ENCODE measurements at places on chromosomes 4 and X. TPM values are rescaled to one million over a fixed set of nuclear protein-coding genes. Genes with fewer than 3 reads are reported as not detected.
A peak's percentile ranks its signal among the peaks of the same experiment; 100 is the strongest.

The RASSF6 gene
- not detected for total RNA-seq

DNA sequence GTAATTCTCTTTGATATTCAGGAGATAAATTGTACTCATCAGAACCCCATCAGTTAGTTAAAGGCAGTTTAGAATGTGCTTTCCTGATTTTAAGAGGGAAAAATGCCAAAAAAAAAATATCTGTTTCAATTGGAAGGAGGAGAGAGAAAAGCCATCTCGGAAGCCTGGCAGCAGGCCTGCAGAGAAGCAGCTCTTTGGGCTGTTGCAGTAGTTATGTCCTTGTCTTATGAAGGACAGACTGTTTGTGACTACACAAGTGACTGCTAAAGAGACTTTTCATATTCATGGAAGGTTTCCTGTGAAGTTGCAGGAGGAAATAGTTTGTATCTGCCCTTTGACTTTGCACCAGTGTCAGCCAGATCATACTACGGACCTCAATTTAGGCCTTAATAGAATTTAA is 88.8 kb downstream of the DCLK2 start:
- ATAC-seq, result no peak

DNA sequence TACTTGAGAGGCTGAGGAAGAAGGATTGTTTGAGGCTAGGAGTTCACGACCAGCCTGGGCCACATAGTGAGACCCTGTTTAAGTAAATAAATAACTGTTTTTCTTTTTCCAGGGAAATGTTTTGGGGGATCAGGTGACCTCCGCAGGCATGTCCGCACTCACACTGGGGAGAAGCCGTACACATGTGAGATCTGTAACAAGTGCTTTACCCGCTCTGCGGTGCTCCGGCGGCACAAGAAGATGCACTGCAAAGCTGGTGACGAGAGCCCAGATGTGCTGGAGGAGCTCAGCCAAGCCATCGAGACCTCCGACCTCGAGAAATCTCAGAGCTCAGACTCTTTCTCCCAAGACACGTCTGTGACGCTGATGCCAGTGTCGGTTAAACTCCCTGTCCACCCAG is 30.5 kb downstream of the ZBTB49 start:
- ATAC-seq, result no peak

DNA sequence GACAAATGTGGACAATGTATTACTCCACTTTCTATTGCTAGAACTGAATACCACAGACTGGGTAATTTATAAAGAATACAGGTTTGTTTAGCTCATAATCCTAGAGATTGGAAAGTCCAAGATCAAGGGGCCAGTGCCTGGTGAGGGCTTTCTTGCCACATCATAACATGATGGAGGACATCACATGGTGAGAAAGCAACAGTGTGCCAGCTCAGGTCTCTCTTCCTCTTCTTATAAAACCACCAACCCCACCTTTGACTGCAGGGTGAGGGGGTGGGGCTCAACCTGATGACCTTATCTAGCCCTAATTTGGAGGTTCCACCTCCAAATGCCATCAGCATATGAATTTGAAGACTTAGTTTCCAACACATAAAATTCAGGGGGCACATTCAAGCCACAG is 105.7 kb upstream of the CXorf66 start:
- no peak for ATAC-seq

- ATAC-seq, result no peak
These were observed 153.4 kb upstream of the QRFPR start for GRCh38 chr4:121534187-121534586.

The OTC gene
- not detected for total RNA-seq

DNA sequence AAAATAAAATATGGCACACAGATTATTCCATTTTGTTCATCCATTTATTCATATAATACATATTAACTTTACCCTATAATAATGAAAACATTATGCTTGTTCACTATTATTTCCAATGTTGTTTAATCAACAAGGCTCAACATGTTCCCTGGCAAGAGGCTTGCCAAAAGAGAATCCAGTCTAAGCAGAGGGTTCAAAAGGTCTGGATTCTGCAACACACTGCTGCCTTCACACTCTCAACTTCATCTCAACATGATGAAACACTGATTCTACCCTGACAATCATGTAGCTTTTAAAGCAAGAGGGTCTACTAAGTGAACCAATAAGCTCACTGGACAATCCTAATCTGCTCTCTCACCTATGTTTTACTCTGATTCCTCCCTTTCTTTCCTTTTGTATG is 101.1 kb downstream of the MID1 start:
- ATAC-seq, result no peak

The MAGED4 gene
- 0.61 TPM for total RNA-seq

DNA sequence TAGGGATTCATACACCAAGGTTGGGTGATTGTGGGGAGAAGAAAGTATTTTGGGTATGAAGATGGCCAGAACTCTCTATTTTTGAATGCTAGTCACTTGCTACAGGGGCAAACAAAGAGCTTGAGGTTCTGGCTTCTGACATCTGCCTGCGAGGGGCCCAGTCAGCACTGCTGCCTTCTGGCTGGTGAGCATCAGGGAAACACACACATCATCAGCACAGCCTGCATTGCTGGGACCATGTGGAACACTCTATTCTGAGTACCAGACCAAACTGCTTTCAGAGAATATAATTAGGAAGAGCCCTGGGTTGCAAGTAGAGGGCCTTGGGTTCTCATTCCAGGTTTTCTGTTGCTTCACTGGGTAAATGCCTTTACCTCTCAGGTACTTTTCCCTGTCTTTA is 14.1 kb downstream of the TRPC5 start:
- ATAC-seq, result no peak

GRCh38 chr4:36053930-36054329 is 190.4 kb downstream of the ARAP2 start:
- ATAC-seq, result no peak

- no peak for ATAC-seq
These were observed 338.8 kb downstream of the UNC5C start for GRCh38 chr4:95209927-95210326.

GRCh38 chr4:83011689-83012199 is 1.1 kb upstream of the LIN54 start:
- no peak for ATAC-seq

GRCh38 chr4:81714291-81714690 is 242.6 kb upstream of the RASGEF1B start:
- no peak for ATAC-seq

GRCh38 chrX:131063613-131064012 is 5.5 kb downstream of the ARHGAP36 start:
- no peak for ATAC-seq

The CPZ gene
- not detected for total RNA-seq

DNA sequence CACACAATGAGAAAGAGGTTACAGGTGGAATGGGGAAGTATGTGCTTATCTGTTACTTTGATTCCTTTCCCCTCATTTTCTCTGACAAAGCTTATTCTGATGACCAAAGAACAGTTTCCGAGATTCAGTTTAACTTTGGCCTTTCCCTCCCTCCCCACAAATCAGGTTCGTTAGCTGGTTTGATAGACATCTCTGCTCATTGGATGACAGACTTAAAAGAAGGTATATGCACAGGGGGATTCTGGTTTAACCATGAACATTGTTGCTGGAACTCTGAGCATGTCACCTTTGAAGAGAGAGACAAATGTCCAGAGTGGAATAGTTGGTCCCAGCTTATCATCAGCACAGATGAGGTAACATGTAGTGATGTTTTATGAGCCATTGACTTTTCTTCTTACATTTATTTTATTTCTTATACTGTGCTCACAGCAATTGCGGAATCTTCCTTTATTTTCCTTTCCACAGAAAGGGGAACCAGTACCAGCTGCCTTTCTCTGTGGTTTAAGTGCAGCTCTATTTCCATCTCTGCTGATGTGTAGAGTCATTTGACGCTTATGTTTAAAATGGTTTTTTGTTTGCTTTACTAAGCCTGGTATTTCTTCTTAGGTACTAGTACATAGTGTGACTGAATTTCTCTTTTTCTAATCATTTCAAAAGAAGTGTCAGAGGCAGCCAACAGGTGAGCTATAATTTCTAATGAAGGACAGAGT is 125.0 kb downstream of the AKAP4 start:
- no peak for ATAC-seq

GRCh38 chrX:103187953-103188475 is 26.9 kb upstream of the BEX4 start:
- no peak for ATAC-seq

The SMIM20 gene
- total RNA-seq, result 21.8 TPM

DNA sequence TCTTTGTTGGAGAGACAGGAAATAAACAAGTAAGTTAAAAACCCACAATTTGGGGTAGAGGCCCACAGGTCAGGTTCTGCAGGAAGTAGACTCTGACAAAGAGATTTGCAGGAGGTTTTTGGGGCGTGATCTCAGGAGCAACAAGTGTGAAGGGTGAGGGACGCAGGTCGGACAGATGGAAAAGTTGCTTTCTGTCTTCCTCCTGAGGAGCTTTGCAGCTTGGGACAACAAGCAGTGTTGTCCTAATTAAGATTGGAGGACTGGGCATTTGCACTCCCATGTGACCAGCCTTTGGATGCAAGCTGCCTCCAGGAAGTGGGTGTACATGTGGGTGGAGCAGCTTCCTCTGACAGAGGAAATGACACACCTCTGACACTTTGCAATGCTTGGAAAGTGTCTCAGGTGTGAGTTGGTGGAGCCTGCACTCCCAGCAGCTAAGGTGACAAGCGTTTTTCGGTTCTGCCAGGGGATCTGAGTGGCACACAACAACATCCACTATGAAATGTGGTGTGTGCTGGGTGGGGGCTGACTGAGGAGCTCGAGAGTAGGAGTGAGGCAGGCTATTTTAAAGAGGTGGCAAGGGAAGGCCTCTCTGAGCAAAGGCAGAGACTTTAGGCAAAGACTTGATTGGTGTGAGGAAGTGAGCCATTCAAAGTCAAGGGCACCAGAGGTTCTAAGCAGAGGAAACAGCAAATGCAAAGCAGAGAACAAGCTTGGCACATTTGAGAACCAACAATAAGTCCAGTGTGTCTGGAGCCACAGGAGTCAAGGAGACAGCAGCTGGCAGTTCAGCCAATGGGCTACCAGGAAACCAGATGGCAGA is 339.8 kb upstream of the GATB start:
- peak; percentile 90 for ATAC-seq

DNA sequence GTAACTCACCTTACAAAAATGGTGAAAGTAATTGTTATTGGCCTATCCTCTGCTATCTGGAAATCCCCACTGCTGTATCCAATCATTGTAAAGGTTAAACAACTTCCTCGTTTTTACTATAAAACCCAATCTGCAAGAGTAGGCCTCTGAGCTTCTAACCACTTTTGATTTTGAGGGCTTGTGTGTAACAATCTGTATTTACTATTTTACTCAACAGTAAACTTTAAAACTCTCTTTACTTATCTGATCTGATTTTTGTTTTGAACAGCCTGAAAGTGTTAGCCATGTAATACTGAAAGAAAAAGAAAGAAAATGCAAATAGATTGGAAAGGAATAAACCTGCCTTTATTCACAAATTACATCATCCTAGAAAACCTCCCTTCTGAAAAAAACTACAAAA is 63.1 kb downstream of the SLC10A7 start:
- peak; percentile 96 for ATAC-seq

DNA sequence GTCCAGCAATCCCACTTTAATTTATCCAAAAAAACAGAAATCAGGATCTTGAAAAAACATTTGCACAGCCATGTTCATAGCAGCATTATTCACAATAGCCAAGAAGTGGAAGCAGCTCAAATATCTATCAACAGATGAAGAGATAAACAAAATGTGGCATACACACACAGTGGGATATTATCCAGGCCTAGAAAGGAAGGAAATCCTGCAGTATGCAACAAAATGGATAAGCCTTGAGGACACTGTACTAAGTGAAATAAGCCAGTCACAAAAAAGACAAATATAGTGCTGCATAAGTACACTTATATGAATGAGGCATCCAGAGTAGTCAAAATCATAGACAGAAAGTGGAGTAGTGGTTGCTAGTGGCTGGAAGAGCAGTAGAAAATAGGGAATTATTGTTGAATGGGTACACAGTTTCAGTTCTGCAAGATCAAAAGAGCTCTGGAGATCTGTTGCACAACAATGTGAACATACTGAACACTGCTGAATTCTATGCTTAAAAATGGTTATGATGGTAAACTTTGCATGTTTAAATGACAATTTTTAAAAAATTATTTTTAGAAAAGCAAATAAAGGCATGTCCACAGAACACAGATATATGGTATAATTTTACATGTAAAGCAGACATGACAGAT is 25.6 kb downstream of the CHM start:
- ATAC-seq, result no peak

DNA sequence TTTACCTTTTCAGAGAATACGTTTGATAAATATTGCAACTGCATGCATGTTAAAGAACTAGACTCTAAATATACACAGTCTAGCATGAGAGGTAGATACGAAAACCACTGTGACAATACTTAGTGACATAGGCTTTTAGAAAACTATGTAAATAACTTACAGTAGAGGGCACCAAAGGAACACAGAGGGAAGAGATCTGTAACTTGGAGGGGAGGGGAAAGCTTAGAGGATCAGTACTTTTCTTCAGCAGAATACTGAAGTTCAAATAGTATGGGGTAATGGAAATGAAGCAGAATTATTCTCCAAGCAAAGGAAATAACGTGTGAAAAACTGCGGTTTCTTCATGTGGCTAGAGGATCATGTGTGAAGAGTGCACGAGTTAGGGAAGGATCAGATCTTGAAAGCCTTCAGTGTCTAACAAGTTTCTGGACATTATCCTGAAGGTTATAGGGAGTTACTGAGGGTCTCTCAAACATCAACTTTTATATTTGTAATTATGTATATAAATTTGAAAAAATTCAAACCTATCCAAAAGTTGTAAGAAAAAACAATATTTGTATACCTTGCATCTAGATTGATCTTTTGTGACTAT is 264.3 kb downstream of the NPFFR2 start:
- no peak for ATAC-seq

DNA sequence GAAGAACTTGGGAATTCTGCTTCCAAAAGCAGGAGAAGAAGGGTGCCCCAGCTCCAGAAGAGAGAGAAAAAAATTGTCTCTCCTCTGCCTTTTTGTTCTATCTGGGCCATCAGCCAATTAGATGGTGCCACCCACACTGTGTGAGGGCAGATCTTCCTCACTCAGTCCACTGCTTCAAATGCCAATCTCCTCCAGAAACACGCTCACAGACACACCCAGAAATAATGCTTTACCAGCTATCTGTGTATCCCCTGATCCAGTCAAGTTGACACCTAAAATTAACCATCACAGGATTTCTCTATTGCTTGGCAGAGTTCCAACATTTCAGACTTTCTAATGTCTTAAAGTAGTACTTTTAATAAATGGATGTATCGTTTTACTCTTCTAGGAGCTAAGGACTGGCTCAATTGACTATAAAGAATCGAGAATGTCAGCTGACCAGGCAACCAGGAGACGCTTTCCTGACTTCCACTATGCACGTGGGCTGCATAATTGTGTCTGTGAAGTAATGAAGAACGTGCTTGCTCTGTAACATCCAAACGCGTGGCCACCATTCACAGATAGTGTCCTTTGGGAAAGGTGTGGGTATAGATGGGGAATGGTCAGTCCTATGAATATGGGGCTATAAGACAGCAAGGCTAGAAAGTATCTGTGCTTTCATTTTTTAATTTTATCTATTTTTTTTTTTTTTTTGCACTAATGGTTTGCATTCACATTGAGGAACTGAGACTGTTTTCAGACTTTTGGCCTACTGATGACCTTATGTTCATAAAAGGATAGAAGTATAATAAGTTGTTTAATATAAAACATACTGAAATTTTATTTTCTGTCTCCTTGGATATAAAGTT is 9.9 kb upstream of the SMIM20 start:
- ATAC-seq, result no peak
